Jurkat, Clone E6-1 (cell line): ENCODE measurements at places on chromosomes 2 and 18.

GRCh38 chr18:36504928-36505327, 207.4 kb downstream of the FHOD3 start:
- DNase-seq: no peak

- DNase-seq: no peak
Observed at GRCh38 chr2:208112969-208113368, 11.4 kb downstream of the CRYGD start.

DNA sequence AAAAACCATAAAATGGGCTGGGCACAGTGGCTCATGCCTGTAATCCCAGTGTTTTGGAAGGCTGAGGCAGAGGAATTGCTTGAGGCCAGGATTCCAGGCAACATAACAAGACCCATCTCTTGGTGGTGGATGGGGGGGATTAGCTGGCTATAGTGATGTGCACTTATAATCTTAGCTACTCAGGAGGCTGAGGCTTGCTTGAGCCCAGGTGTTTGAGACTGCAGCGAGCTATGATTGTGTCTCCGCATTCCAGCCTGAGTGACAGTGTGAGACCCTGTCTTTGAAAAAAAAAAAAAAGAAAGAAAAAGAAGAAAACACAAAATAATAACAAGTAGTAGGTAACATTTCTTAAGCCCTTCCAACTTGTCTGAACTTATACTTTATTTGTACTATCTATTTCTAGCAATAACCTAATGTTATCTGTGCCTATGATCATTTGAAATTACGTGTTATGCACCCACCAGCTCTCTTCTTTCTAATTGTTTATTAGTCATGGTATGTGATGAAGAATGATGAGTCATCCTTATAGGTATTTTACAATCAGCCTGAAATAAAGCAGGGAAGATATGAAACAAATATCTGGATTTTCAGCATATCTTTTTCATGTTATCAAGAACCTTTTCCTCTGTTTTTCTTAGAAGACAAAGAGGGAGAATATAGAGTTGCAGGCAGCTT, 129.3 kb upstream of the UNC80 start:
- no peak for DNase-seq

- DNase-seq: no peak
Observed at GRCh38 chr2:5230444-5230843, 461.7 kb upstream of the SOX11 start.

DNA sequence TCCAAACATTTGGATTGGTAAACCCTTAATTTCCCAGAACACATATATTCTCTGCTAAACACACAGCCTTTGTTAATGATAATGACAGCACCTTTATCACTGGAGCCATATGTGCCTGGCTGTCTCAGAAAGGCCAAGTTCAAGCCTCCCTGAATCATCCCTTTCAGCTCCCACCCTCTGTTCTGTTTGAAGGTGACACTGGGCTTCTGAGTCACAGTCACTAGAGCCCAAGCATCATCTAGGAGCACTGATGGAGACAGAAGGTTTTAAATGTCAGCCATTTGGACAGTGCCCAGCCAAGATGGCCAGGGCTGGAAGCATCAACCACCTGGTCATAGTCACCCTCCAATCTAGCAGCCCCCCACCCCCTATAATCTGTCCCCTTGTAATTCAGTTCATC, 80.6 kb downstream of the NRP2 start:
- DNase-seq: no peak

GRCh38 chr18:13501543-13501887, 224.8 kb downstream of the FAM210A start:
- DNase-seq: no peak

DNA sequence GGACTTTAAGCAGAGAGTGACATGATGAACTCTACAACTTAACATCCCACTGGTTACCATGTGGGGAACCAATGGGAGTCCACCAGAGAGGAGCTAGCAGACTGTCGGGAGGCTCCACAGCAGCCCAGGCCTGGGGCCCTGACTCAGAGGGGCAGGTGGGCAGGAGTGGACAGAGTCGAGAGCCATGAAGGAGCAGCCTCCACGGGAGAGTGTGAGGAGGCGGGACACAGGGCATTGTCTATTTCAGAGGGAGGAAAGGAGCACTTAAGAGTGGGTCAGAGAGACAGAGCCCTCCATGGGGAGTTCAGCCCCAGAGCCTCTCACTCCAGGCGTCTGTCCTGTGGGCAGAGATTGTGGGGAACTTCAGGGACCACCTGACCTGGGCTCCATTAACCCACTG, 118.7 kb downstream of the CYP26B1 start:
- DNase-seq: no peak

- no peak for DNase-seq
Observed at GRCh38 chr2:201866643-201867473, 60.5 kb downstream of the CDK15 start.
